CD4-positive, alpha-beta T cell treated with Interleukin-10 for 1 hour (primary cell): ENCODE measurements at places on chromosomes 7 and 10.

DNA sequence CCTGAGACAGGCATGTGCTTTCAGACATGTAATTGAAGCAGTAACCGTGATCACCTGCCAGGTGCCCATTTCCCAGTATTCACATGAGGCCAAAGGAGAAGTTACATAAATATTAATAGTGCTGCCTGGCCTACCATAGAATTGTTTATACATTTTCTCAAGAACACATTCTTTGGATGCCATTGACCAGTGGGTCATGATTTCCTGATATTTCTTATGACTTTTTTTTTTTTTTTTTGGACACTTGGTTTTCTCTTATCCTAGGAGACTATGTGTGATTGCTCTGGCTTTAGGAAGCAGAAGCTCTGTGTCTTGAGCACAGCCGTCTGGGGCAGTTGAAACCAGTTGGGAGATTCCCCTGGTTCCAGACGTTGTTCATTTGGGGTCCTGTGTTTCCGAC lies 143.9 kb upstream of the NPS start:
- DNase-seq = no peak

GRCh38 chr7:69598081-69598486 lies at the start of gene AUTS2:
TSS of gene AUTS2 (plus strand) at chr7:69598475. CDS start at chr7:69599654, 1,179 bp downstream.
- DNase-seq = peak; percentile 61

DNA sequence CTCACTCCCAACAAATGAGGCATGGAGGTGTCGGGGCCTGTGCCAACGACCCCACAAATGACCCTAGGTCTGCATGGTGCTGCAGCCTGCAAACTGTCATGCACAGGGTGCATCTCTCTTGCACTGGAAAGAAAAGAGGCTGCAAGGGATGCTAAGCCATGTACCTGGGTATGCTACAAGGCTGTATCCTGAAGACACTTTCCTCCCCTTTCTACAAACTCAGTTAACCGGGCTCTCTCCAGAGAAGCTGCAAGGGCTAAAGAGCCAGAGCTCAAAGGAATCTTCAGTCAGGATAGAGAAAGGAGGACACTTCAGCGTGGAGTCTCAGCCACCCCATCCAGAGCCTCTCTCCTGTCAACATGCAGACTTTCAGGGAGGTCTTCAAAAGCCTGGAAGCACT lies 449.0 kb downstream of the GRID1 start:
- DNase-seq = no peak

- peak; percentile 29 for DNase-seq
These were observed at the start of gene DLG5 for GRCh38 chr10:77926566-77927401. TSS of gene DLG5 (minus strand) at chr10:77926755. CDS start at chr10:77926520, 235 bp downstream.

- no peak for DNase-seq
These were observed 14.3 kb upstream of the ELN start for GRCh38 chr7:74013539-74014272.

GRCh38 chr10:49151025-49151445 lies 17.2 kb upstream of the FAM170B start:
- DNase-seq = no peak

- DNase-seq = no peak
These were observed 404.7 kb downstream of the ARL4A start for GRCh38 chr7:13091974-13092707.

DNA sequence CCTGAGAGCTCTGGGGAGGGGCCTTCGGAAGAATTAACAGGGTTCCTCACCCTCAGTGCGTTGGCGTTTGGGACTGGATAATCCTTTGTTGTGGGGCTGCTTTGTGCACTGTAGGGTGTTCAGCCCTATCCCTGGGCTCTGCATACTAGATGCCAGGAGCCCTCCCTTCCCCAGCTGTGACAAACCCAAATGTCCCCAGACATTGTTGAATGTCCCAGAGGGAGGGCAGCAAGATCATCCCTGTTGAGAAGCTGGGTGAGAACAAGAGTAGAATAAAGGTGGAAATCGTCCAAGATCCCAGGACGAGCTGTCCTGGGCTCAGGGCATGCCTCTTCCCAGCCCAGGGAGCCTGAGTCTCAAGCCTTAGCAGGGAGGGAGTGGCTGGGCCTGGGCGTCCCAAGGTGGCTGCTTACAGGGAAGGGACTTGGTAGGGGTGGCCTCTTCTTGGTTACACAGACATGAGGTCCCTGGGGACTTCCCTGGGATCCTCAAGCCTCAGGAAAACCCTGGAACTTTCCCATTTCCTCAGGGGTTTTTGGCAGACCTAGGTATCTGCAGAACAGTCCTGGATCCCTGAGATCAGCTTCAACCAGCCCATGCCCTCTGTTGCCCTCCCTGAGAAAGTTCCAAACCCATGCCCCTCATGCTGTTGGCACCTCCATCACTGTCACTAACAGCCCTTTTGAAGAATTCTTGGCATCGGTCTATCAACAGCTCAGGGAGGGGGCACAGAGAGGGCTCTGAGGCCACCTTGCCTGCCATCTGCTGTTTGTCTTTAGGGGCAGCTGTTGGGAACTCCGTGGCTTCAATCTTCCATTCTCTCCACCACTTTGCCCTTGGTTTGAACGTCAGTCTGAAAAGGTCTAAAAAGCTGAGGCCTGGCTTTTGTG lies 53.7 kb downstream of the GOLGA7B start:
- DNase-seq = no peak
